Stimulated activated CD4-positive, alpha-beta T cell treated with anti-CD3 and anti-CD28 coated beads, Interleukin-2, amount 100 ng/mL, for 24 hours (primary cell): ENCODE measurements at places on chromosomes 12 and 14.

- DNase-seq, result no peak
Observed at GRCh38 chr12:69023840-69024239, 90.9 kb upstream of the CPM start.

DNA sequence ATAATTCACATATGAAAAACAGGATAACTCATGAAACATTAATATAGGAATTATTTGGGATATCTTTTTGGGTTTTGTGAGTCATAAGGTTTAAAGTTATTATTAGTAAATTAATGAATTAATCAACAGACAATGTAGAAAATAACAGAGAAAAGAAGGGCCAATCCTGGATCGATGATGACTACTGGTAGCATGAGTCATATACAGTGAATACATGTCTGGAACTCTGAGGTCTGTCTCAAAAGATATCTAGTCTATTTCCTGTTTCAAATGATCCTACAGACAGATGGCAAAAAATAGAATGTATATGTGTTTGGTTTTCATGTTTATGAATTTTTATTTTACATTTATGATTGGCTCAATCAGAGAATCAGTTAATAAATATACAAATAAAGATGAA is 86.4 kb upstream of the RTL1 start:
- no peak for DNase-seq

- no peak for DNase-seq
Observed at GRCh38 chr12:7046383-7047105, 14.0 kb upstream of the C1S start.

GRCh38 chr14:95468448-95469133 is 47.9 kb downstream of the SYNE3 start:
- DNase-seq, result no peak

DNA sequence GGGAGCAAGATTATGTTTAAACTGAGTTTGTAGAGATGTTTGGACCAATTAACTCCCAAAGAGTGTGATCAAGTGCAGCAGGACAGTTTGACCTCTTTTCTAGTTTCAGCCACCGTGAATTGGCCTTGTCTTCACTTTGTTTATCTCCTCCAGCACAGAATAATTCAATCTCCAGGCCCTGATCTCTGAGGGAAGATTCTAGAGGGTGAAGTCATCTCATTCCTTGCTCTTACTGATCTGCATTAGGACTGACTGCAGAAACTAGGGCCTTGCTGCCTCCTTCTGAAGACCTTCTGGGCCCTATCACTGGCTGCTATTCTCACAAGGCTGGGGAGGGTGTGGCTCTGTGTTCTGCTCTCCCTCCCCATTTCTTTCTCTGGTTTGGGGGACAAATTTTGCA is 29.4 kb downstream of the C12orf75 start:
- no peak for DNase-seq

DNA sequence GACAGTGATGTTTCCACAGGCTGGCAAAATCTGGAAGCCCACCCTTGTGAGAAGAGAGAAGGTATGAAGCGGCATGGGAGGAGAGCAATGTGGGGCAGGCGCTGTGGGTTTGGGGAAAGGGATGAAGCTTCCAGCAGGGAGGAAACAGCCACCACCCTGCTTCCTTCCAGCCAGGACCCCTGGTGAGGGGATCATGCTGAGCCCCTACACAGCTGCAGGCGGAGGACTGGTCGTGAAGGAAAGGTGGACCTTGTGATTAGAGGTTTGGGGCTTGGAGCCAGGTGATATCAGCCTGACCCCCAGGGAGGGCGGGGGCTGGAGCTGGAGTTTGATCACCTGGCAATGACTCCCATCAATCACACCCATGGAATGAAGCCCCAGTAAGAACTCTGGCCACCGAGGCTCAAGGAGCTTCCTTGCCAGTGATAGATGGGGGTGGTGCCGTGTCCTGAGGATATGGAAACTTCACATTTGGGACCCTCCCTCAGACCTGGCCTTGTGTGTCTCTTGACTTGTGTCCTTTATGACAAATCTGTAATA is 48.6 kb downstream of the RIMBP2 start:
- no peak for DNase-seq

- DNase-seq, result no peak
Observed at GRCh38 chr12:30908722-30909348, 17.7 kb upstream of the TSPAN11 start.

- peak; percentile 73 for DNase-seq
Observed at GRCh38 chr12:122123051-122123760, 44.6 kb downstream of the MLXIP start.

DNA sequence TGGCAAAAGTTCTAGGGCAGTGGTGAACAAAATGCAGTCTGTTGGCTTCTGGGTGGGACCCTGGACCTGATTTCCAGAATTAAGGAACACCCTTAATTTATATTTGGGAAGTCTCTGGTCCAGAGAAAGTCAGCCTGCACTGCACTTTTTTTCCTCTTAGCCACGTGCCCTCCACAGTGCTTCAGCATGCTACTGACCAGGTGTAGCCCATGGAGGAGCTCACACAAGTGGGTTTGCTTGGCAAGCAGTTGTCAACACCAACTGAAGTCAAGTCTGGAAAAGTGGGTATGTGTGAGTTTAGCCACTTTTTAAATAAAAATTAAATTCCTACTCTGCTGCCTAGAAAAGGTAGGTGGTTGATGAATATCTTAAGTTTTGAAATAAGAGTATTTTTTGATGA is 111.3 kb downstream of the DAAM1 start:
- DNase-seq, result no peak

DNA sequence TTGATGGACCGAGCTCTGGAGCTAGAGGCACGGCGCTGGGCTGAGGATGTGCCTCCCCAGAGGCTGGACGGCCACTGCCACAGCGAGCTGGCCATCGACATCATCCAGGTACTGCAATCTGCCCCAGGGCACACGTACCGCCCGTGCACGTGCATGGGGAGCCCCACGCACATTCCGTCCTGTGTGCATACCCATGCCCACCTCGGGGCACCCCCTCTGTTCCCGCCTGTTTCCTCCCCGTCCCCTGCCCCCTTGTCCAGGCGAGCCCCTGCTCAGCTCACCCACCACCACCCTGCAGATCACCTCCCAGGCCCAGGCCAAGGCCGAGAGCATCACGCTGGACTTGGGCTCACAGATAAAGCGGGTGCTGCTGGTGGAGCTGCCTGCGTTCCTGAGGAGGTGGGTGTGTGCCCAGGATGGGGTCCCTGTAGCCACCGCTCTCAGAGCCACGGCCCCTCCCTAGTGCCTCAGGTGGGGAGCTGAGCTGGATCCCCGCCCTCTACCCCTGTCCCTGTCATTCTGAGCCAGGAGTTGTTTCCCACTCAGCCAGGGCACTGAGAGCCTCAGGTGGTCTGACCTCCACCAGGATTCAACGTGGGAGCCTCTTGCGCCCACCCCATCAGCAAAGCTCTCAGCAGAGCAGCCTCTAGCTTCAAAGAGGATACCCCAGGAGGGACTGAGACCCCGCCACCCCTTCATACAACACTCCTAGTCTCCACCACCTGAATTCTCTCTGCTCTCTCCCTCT is 6.9 kb downstream of the TNFAIP2 start:
- DNase-seq, result no peak
